ENCODE measurements at places on chromosomes 3 and 15.

- DNase-seq: no peak
Measured at GRCh38 chr3:151330899-151331298, 1.6 kb upstream of the P2RY13 start.

GRCh38 chr3:128011140-128011539 is 41.1 kb upstream of the SEC61A1 start:
- peak; percentile 32 for DNase-seq

GRCh38 chr3:22685597-22685996 is 517.5 kb upstream of the UBE2E2 start:
- no peak for DNase-seq

- DNase-seq: peak; percentile 66
Measured at GRCh38 chr15:41603941-41604911, 45.2 kb downstream of the TYRO3 start.

- DNase-seq: no peak
Measured at GRCh38 chr3:171132873-171133272, 106.4 kb upstream of the SLC2A2 start.

- no peak for DNase-seq
Measured at GRCh38 chr3:160830796-160831195, 74.8 kb downstream of the PPM1L start.

DNA sequence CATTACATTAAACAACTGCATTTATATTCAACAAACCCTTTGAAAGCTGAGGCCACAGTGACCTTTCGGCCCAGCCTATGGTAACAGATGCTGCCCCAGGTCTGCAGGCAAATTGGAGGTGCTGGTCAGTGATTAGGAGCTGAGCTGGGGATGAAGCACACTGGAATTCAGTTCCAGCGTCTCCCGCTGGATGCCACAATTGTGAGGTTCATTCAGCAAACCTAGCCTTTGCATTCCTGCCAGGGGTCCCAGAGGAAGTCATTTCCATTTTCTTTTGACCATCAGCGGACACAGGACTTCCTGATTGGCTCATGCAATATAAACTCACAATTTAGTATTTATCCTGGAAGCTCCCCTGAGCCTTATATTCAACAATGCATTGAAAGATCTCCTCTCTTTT is 89.5 kb downstream of the IL20RB start:
- no peak for DNase-seq

DNA sequence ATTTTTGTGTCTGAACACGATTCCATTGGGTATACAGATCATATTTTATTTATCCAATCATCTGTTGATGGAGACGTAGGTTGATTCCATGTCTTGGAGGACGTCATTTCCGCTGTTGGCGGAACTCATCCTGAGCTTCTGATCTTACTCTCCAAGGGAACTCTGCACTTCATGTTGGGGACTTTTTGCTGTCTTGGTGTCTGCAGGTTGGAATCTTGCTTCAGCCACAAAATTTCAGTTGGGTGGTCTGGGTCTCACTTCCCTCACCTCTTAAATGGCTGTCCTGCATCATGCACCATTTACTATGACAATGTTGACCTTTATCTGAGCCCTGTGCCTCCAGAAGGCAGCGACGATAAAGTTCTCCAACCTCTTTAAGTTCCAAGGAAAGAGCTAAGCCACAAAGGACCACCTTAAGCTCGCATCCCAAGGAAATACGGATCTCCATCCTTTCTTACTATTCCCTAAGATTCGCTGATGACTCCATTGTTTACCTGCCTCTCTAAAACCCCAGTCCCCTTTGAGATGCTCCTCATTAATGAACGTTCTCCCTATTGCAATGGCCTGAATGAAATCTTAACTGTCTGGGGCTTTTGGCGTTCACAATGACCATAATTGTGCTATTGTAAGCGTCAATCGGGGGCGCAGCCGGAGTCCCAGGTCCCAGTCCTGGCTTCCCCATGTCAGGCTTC is 23.1 kb upstream of the RNU6-1 start:
- DNase-seq: no peak

DNA sequence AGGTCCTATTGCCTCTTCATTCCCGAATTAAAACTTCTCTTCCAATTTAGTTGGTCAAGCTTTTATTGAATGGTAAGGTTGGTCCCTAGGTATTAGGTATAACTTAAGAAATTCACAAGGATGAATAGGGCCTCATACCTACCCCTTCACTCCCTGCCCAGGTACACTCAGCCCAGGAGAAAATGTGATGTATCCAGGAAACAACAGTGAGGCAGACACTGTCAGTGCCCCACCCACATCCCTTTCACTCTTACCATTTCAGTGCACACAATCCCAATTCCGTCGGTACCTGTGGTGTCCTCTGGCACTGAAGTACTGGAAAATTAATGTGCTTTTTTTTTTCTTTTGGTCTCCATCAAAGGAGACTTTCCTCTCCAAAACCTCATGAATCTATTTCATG is 10.5 kb upstream of the C3orf49 start:
- DNase-seq: no peak

DNA sequence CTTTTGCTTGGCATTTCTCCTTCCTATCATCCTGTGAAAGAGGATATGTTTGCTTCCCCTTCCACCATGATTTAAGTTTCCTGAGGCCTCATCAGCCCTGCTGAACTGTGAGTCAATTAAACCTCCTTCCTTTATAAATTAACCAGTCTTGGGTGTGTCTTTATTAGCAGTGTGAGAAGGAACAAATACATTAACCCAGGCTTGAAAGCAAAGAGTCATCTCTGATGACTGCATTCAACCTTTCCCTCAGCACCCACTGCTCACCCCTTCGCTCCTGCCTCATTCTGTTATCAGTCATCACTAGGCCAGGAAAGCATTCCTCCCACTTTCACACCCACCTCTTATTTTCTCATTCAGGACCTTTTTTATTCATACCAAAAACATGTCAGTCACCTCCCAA is 59.6 kb upstream of the CASR start:
- no peak for DNase-seq

- DNase-seq: no peak
Measured at GRCh38 chr15:84598250-84598649, 2.6 kb upstream of the ZSCAN2 start.

DNA sequence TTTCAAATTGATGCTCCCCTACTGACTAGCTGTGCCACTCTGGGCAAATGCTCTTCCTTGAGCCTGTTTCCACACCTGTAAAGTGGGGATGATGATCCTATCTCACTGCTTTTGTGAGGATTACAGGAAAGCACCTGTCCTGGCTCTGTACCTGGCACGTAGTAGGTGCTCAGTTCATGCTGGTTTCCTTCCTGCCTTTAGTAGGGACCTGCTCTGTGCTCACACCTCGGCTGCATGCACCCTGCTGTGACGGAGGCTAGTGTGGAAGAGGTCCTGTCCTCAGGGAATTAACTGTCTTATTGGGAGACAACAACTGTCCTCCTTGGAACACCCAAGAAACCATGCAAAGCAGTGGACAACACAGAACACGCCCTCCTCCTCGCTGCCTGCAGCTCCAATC is 61.8 kb downstream of the RPL39L start:
- no peak for DNase-seq

DNA sequence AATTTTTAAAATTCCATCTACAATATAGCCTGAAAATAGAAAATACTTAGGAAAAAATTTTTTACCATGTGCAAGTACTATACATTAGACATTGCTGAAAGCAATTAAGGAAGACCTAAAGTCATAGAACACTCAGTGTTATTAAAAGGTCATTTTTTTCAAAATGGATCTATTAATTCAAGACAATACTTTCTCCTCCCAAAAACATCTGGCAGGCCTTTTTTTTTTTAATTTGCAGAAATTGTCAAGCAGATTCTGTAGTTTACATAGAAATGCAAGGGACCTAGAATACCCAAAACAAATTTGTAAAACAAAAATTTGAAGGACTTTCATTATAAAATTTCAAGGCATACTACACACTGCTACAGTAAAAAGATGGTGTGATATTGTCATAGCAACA is 238.4 kb upstream of the VEPH1 start:
- DNase-seq: no peak

DNA sequence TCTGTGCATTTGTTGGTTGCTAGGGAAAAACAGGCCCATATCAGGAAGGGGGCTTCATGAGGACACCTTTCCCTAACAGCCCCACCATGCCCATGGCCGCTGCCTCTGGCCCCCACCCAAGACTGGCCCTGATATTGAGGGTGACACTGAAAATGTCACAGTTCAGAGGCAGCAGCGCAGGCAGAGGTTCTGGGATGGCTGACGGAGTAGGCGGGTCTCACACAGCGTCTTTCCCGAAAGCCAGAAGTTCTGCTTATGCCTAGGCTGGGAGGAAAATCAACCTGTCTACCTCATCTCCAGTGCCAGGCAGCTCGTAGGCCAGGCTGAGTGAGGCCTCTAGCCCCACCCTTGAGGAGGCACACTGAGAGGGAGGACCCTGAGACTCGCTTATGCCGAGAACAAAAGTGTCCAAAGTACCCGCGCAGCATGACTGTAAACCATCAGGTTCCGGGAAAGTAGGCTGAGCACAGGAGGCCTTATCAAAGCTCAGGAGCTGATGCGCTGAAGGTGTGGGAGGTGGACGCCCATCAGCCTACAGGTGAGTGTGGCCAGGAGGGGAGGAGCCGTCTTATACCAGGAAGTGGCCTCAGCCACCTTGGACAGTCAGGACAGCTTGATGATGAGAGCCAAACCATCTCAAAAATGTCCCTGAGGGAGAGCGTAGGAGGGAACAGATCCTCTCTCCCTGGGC is 27.5 kb downstream of the GRAMD2A start:
- no peak for DNase-seq

GRCh38 chr15:29854413-29854812 is 32.1 kb upstream of the TJP1 start:
- no peak for DNase-seq

DNA sequence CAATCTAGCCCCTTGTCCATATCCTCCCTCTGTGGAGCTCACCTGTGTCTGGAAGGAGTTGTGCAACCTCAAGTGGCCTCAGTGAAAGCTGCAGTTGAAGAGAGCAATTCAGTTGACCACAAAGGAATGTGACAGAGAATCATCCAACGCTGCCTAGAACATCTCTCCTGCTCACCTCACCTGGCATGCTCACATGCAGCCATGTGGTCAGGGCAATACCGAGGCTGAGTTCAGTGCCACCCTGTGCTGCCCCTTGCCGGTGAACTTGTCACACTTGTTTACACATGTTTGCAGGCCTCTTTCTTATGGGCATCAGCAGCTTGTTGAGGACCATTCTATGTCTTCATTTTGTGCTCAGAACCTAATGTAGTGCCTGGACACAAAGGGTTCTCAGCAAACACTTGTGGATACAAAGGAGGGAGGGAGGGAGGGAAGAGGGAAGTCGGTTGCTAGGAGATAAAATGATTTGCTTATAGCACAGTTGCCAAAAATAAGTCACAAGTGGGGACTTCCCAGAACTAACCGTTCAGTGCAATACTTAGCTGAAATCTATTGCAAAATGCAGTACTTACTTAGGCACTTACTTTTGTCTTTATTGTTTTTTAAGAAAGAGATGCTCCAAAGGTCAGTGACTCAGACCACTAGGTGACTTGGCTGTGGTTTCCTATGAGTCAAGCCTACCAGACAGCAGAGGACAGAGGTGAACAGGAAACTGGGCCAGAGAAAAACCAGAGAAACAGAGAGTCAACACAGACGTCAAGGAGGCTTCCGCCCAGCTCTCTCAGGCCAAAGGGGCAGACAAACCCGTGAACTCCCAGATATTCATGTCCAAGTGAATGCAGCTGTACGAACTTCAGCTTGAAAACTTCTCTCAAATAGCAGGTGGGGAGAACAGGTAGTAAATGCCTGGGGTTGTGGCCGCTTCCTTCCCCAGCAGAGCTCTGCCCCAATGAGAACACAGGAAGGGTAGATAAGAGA is 227.8 kb upstream of the CTNNB1 start:
- DNase-seq: no peak

DNA sequence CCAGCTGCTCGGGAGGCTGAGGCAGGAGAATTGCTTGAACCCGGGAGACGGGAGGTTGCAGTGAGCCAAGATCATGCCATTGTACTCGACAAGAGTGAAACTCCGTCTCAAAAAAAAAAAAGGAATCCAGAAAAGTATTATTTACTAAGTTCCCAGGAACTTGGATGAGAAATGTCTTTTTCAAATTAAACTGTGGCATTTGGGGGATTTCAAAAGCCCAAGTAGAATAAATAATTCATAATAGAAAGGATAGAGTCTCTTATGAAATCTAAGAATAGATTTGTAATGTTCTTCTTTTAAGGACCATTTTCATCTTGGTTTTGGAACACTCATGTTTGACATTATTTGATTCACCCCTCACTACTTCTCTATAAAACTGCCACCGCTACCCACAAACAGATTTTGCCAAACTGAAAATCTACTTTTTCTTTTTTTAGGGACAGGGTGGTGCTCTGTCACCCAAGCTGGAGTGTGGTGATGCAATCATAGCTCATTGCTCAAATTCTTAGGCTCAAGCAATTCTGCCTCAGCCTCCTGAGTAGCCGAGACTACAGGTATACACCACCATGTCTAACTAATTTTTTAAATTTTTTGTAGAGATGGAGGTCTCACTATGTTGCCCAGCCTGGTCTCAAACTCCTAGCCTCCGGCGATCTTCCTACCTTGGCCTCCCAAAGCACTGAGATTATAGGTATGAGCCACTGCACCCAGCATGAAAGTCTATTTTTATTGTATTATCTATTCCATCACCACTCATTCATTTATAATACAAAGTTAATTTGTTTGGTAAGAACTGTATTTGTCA is 99.3 kb downstream of the SENP2 start:
- DNase-seq: no peak

GRCh38 chr3:14201940-14202684 is 23.5 kb downstream of the LSM3 start:
- no peak for DNase-seq

- DNase-seq: no peak
Measured at GRCh38 chr3:68819361-68819760, 113.0 kb downstream of the TAFA4 start.

DNA sequence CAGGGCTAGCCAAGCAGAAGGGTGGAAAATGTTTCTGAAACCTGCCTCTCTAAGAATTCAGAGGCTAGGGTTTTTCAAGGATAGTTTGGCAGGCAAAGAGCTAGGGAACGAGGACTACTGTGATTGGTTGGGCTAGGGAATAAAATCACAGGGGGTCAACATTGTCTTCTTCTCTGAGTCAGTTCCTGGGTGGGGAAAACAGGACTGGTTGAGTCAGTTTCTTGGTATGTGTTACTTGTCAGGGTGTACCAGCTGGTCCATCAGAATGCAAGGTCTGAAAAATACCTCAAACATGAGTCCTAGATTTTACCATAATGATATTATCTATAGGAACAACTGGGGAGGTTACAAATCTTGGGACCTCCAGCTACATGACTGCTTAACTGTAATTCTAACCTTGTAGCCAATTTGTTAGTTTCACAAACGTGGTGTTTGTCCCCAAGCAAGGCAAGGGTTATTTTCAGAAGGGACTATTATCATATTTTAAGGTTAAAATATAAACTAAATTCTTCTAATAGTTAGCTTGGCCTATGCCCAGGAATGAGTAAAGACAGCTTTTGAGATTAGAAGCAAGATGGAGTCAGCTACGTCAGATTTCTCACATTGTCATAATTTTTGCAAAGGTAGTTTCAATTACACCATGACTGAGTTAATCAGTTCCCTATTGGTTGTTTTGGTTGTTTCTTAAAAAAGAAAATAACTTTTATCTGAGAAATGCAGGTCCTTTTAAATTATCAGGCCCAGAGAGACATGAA is 231.5 kb downstream of the ALCAM start:
- DNase-seq: no peak

- no peak for DNase-seq
Measured at GRCh38 chr3:5162102-5162501, 25.4 kb upstream of the EDEM1 start.

GRCh38 chr15:39833515-39833981 is 50.9 kb upstream of the FSIP1 start:
- DNase-seq: no peak

- no peak for DNase-seq
Measured at GRCh38 chr3:158742871-158743663, 10.8 kb upstream of the RARRES1 start.
